ENCODE measurements at places on chromosomes 12 and 14. TPM values are rescaled to one million over a fixed set of nuclear protein-coding genes. Genes with fewer than 3 reads are reported as not detected.

Gene WNT1
- total RNA-seq: not detected

DNA sequence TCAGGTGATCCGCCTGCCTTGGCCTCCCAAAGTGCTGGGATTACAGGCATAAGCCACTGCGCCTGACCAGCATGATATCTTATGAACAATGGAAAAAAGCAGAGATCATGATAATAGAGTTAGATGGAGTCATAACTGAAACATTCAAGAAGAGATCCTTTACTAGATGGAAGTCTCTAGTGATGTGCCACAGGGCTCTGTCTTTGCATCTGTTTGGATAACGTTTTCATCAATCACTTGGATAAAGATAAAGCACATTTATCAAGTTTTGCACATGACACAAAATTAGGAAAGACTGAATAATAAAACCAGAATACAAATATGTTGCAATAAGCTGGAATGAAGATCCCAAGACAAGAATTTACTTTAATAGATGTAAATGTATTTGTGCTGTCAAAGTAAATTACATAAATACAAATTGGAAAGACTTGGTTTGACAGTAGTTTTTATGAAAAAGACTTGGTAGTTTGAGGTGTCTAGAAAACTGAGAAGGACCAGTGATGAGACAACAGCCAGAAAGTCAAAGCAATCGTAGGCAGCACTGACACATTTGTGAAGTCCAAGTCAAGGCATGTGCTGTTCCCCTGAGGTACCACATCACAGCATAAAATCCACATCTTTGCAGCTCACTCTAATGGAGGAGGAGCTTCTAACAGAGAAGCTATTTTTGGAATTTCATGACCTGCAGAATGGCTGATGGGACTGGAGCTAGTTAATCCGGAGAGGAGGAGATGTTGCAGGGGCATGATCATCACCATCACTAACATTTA lies 28.5 kb downstream of the GPRC5A start:
- no peak for ATAC-seq

DNA sequence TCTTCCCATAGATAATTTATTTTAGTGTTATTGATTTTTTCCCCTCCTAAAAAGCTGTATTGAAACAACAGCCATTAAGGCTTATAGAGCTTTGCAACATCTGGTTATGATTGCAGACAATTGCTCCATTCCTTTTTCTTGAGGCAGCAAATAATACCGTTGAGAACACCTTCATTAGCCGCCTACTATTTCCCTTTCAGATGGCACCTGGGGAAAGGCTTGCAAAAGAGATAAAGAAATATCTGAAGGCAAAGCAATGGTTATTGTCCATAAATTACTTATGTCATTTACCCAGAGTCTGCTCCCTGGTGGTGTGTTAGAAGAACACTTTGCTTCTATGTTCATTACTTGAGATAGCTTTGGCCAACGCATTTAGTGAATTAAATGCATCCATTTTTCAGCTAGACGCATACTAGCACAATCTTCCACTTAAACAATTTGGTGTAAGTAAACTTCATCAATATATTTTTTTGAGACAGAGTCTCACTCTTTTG lies 377.8 kb downstream of the KCNH5 start:
- ATAC-seq: no peak

DNA sequence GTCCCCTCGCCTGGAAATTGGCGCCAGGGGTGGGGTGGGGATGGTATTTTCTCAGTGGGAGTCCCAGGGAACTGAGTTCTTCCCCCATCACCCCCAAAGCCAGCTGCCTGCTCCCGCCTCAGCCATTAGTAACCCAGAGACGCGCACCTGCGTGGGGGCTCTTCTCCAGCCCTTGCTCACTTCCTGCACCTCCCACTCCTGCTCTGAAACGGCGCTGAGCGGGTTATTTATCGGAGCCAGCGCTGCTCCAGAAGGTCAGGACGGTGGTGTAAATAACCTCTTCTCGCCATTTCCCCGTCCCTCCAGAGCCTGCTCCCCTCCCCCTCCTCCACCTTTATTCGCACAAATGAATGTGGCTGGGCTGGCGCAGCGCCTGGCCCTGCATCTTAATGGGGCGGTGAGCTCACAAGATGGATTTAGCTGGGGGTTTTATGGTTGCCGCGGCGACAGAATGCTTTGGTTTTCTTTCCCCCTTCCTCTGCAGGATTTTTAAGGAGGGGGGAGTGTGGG lies 12.2 kb downstream of the GPR84 start:
- peak; percentile 74 for ATAC-seq

- no peak for ATAC-seq
Measured at GRCh38 chr12:63805704-63806672, 26.3 kb downstream of the RXYLT1 start.

DNA sequence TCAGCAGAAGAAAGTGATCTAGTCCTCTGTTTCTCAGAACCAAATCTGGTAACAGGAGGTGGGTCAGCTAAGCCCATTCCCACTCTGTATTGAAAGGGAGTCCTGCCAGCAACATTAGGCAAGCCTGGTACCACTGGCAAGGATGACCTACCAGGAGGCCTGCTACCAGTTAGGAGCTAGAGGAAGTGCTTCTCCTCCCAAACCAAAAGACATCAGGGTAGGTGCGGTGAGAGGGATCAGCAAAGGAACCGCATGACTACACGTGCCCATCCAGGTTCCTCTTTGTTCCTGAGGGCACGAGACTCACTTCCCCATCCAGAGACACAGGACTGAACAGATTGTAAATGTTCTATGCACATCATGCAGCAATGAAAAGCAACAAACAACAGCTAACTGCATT lies 2.8 kb downstream of the KLRC4 start:
- ATAC-seq: no peak

GRCh38 chr12:125198652-125199051 lies 133.4 kb downstream of the AACS start:
- no peak for ATAC-seq

GRCh38 chr12:124852911-124853427 lies 10.7 kb downstream of the SCARB1 start:
- no peak for ATAC-seq

Gene ANKRD33
- 0.97 TPM for total RNA-seq

Gene TBC1D30
- 0.59 TPM for total RNA-seq

Gene KRT77
- 0.13 TPM for total RNA-seq

DNA sequence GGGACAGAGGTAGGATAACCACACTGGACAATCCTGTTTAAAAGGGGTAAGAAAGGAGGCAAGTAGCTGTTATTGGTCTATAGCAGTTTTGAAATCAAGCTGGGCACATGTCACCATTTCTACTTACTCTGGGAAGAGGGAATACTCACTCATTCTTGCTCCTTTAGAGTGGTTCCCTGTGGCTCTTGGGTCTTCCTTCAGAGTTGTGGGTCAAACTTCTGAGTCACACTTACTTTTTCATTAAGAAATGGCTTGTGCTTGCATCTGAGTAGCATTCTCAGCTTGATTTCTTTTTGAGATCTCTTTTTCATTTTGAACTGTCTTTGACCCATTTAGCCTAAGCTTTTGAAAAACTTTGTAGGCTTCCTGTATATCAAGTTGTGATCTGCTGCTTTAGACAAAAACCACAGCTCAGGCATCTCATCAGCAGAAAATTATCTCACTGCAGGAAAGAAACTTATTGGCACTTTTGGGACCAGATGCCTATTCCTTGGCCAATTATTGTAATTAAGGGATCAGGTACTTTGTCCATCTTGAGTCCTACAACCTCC lies 122.2 kb downstream of the AEBP2 start:
- ATAC-seq: no peak

DNA sequence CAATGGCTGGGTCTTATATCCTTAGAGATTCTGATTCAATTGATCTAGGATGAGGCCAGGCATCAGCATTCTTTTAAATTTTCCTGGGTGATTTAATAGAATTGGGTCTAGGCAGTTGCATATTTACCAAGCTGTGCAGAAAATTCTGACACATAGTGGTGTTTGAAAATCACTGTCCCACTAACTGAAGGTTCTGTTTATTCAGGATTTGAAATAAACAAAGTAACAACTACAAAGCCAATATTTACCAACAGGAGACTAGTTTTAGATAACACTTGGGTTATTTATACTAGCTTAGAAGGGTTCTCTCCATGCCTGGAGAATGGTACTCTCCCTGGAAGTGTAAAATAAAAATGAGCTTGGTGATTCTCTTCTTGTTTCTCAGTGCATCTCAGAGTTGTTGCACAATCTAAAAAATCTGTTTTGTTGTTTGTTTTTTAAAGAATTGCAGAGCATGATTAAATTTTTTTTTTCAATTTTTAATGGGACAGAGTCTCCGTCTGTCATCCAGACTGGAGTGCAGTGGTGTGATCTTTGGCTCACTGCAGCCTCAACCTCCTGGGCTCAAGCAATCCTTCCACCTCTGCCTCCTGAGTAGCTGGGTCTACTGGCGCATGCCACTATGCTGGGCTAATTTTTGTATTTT lies 16.9 kb downstream of the BEST3 start:
- no peak for ATAC-seq

Gene SERPINA6
- total RNA-seq: not detected

Gene PPP4R3A
- 67.1 TPM for total RNA-seq

Gene A2M
- 0.38 TPM for total RNA-seq

DNA sequence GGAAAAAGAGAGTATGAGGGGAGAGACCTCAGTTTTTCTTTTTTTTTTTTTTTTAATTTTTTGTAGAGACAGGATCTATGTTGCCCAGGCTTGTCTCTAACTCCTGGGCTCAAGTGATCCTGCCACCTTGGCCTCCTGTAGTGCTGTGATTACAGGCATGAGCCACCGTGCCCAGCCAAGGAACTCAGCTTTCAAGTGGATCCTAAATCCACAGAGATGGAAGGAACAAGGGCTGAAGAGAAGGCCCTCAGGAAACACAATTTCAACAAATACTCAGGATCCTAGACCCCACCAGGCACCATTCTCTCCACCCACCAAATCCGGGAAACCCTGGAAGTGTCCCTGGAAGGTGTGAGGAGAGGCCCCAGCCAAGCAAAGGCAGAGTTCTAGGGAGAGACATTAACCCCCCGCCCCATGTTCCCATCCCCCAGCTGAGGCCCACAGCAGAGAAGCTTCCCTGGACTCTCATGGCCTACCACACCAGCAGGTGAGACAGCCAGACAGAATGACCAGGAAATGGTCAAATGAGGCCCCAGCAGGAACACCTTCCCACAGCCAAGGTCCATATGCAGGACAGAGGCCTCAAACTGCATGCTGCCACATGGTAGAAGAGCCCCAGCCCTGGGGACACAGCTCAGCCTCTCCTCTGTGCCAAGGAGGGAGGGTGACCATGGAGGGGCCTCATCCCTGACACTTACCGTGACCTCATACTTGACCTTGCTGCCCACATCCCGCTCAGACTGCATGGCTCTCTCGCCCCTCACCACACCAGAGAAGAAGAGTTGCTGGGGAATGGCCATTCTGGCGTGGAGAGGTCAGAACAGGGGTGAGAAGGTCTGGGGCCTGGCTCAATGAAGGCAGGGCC lies 14.1 kb downstream of the ITGA7 start:
- ATAC-seq: no peak

Gene CKAP4
- 43.0 TPM for total RNA-seq

DNA sequence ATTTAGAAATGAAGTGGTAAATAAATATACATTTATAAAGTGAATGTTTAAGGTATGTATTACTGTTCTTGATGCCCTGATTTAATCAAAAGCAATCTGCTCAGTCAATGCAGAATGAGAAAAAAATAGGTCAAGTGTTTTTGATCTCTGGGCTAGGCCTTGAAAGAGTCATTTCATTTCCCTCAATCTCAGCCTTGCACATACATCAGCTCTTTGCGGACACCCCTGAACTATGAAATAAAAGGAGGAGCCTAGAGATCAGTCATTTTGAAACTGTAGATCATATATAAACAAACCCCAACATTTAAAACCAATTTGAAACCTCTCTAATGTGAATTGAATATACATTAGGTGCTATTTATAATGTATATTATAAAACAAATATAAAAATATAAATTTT lies 42.5 kb downstream of the ATG2B start:
- ATAC-seq: no peak

DNA sequence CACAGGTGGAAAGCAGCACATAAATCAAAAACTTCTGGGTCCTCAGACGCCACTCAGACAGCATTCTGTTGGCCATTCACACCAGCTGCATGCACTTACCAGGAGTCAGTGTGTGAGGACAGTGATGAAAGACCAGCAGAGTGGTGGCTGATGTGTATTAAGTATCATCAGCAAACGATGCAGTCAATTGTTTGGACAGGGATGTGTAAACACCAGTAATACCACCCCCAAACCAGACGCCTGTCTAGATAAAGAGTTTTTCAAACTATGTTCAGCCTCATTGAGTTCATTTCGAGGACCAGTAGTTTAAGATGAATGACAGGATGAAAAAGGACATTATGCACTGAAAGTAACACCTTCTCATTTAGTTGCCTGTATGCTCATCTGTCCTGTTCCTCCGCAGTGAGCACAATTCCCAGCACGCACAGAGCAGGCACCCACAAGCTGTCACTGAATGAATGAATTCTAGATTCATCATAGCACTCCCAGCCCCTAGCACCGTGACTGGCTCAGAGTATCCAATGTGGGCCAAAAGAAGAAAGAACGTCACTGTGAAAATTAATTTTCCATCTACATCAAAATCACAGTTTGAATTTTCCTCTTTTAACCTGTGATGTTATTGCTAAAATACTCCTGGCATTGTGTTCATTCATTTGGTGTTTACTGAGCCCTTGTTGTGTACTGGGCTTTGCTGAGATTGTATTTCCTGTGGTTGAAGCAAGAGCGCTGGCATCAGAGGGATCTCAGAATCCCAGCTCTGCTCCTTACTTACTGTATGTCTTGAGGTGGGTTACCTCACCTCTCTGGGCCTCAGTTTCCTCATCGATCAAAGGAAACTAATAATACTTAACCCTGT lies 124.8 kb upstream of the NOS1 start:
- no peak for ATAC-seq

DNA sequence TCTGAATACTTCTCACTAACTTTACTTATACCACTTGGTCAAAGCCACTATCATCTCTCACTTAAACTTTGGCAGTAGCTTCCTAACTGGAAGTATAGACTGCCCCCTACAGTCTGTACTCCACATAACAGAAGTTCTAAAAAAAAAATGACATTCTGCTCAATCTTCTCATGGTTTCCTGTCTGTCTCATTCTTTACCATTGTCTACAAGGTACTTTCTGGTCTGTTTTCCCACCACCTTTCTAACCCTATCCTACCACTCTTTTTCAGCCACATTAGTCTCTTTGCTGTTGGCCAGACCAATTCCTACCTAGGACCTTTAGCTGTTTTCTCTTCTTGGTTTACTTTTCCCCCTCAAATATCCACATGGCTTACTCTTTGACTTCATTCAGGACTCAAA lies 14.7 kb downstream of the CPSF6 start:
- peak; percentile 23 for ATAC-seq

DNA sequence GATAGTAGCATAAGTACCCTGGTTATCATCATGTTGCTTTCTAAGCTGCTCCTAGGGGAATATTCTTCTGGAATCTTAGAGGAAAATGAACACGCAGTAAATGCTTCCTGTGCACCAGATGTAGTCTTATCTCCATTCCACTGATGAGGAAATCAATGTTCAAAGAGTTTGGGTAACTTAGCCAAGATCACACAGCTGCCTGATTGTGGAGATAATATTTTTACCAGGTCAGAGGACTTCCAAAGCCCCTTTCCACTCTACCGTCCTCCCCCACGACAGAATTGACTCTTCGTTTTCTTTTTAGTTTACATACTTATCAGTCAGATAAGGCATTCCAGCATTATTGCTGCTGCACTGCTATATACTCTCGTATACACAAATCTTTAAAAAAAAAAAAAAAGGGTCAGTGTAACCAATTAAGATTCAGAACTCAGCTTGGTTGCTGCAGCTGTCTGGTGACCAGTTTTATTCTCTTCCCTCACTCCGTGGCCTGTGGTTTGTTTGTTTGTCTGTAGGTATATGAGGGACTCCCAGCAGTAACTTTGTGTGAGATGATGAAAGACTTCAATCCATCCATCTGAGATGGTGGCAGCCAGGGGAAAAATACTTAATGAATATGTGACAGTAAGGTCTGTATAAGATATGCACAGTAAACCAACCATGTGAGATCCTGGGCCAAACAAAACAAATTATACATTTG lies 110.5 kb downstream of the TGFB3 start:
- no peak for ATAC-seq
